ENCODE measurements at places on chromosomes 12 and 14.
A peak's percentile ranks its signal among the peaks of the same experiment; 100 is the strongest.

DNA sequence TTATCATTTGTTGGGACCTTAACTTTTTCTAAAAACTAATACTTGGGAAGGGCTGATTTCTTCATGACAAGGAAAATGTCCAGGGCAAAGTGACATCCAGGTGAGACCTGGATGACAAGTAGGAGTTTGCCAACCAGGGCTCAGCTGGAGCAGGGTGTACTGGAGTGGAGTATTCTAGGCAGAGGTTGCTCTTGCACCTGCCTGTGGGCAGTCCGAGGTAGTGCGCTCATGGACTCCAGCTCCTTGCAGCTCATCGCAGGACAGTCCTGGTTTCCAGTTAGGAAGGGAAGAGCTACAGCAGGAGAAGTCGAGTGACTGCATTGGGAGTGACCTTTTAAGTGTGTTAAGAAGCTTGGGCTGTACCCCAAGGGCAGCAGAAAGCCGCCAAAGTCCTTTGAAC, 175.9 kb downstream of the PELI2 start:
- DNase-seq = no peak

DNA sequence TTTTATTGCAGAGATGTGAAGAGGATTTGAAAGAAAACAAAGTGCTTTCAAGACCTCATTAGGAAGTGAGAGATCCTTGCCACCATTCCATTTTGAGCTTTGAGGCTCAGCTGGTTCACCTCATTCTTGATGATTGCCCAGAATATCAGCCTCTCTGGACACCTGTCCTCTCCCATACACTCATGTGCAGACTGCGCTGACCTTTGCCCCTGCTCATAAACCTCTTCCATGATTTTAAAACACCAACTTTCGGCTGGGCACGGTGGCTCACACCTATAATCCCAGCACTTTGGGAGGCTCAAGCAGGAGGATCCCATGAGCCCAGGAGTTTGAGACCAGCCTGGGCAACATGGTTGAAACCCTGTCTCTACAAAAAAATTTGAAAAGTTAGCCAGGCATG, 8.9 kb downstream of the COX14 start:
- DNase-seq = no peak

DNA sequence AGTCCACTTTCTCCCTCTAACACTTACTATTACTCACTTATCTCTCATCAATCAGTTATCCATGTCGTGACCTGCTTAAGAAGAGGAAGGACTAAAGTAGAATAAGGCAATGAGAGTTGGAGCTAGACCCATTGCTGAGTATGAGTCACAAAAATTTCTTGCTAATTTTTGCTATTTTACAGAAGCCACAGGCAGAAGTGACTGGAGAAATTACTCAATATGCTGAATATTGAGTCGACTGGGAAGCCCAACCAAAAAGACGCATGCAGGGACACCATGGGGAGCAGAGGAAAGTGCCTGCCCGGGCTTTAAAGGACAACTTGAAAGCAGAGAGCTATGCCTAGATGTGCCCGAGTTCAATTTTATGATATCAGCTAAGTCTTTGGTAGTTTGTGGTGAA, 115.4 kb upstream of the FOXG1 start:
- no peak for DNase-seq

GRCh38 chr12:120367924-120368788, 808 bp downstream of the MSI1 start:
- DNase-seq = no peak

- no peak for DNase-seq
Observed at GRCh38 chr14:53310412-53310811, 157.3 kb upstream of the DDHD1 start.

GRCh38 chr12:24898606-24899005, 50.3 kb downstream of the BCAT1 start:
- no peak for DNase-seq

GRCh38 chr12:1212526-1212925, 221.5 kb downstream of the ERC1 start:
- DNase-seq = no peak

- DNase-seq = no peak
Observed at GRCh38 chr12:1883513-1883912, 34.9 kb downstream of the CACNA2D4 start.

DNA sequence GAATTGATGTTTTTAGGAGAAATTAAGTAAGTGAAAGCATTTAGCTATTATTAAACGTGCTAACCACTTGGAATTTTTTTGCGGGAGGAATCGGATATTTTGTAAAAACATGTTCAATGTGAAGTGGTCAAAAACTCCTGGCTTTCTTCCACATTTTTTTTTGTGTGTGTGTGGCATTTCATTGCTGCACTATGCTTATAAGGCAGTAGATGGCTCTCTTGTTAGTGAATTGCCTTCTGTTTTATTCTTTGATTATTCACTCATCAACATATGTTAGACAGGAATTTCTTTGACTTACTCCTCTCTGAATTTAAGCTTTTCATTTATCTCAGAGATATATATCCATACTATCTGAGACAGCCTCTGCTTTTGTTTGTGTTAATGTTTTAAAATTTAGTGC, 71.3 kb downstream of the DERA start:
- DNase-seq = no peak

DNA sequence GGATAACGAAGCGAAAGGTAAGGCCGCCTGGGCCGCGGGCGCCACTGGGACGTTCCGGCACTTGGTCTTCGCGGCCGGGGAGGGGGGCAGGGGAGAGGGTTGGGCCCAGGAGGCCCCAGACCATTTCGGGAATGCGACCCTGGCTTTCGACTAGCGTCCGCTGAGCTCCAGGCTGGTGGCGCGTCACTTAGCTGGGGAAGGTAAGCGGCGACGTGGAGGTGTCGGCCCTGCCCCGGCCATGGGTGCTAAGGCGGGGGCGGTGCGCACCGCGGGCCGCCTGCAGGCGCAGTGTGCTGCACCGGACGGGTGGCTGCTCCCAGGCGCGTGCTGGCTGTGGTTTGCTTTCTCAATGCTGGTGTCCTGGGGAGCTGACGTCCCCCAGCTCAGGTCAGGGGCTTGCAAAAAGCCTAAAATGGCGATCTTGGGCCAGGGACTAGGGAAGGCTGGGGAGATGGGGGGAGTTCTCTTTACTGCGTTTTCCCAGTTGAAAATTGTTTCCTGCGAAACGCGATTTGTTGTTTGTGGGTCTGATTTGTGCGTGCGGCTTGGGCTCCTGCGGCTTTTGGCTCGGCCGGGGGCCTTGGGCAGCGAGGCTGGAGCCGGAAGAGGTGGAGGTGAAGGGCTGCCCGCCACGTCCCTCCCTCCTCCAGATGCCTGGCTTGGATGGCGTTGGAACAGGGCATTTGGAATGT, 1.2 kb downstream of the HOXC10 start:
- DNase-seq = no peak

- no peak for DNase-seq
Observed at GRCh38 chr12:63090716-63091115, 60.3 kb downstream of the AVPR1A start.

DNA sequence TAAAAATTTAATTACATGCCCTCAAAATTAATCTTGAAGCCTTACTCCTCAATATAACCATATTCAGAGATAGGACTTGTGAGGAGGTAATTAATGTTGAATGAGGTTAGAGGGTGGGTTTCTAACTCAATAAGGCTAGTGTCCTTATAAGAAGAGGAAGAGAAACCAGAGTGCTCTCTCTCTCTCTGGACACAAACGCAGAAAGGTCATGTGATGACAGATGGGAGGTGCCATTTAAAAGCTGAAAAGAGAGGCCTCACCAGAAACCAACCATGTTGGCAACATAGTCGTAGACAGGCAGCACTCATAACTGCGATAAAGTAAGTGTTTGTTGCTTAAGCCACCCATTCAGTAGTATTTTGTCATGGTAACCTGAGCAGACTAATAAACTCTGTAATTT, 378.5 kb upstream of the LMO3 start:
- no peak for DNase-seq

DNA sequence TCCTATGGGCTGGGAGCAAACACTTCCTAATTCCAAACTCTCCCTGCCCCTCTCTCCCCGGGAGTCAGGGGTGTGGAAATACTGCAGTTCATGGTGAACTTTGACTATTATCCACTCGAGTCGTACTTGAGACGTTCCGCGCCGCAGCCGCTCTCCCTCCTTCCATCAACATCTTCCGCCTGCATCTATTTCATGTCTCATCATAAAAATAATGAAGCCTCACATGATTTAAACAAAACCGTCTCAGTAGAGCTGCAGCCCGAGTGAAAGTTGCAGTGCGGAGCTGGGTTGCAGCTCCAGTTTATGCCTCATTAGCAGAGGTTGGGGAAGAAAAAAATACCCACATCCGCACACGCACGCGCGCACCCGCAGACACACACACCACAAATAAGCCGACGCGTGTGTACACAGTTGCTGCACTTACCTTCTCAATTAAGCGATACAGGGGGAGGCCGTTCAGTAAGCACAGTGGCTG, 283 bp downstream of the LMO3 start:
- DNase-seq = no peak

GRCh38 chr14:82636426-82636825, 1102.8 kb upstream of the SEL1L start:
- no peak for DNase-seq

DNA sequence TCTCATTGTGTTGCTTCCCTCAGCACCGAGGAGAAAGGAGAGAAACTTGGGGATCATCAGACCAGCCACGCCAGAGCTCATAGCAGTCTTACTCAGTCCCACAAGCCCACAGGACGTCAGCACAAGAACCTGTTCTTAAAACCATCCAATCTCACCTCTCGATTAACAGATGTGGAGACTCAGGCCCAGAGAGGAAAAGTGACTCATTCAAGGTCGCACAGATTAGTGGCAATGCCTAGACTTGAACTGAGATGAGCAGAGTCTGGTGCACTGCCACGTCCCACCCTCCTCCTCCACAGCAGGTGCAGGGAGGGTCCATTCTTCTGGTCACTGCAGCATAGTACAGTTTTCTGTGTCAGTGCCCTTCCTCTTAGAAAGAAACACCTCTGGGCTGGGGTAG, 154.9 kb upstream of the PZP start:
- DNase-seq = peak; percentile 64

- peak; percentile 56 for DNase-seq
Observed at GRCh38 chr12:122610911-122611310, 83.9 kb downstream of the KNTC1 start.

DNA sequence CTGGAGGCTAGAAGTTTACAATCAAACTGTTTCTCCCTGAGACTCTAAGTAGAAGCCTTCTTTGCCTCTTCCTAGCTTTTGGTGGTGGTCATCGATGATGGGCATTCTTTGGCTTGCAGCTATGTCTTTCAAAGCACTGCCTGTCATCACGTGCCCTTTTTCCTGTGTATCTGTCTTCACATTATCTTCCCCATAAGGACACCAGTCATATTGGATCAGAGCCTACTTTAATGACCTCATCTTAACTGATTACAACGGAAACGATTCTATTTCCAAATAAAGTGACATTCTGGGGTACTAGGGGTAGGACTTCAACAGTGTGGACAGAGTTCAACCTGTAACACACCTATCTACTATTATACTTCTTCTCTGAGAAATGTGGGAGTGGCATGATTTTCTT, 31.1 kb upstream of the IFNG-AS1 start:
- DNase-seq = no peak

GRCh38 chr12:96495155-96495554, 5.8 kb downstream of the CFAP54 start:
- DNase-seq = no peak

GRCh38 chr12:108690542-108691174, 40.7 kb downstream of the CORO1C start:
- DNase-seq = no peak

GRCh38 chr12:53213348-53213747, 6.3 kb upstream of the ITGB7 start:
- DNase-seq = no peak

DNA sequence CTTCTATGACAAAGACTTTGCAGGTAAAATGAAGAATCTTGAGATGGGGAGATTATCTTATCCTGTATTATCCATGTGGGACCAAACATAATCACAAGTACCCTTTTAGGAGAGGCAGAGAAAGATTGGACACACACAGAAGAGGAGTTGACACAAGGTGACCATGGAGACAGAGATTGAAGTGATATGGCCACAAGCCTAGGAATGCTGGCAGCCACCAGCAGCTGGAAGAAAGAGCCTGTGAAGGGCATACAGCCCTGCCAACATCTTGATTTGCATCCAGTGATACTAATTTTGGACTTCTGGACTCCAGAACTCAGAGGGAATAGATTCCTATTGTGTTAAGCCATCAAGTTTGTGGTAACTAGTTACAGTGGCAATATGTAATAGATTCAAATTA, 78.1 kb downstream of the RPS29 start:
- no peak for DNase-seq

- no peak for DNase-seq
Observed at GRCh38 chr12:105468464-105468863, 138.0 kb downstream of the C12orf75 start.

DNA sequence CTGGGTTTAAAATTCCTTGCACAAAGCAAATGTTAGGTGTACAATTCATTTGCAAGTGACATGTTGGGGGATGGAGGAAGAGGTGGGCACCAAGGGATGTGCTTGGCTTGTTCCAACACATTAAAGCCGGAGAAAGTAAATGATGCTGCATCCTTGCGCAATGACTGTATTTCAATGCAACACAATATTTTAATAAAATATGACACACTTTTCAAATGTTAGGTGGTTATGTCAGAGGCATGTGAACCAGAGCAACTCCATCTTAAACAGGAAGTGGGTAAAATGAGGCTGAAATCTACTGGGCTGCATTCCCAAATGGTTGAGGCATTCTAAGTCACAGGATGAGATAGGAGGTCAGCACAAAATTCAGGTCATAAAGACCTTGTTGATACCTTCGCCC, 53.6 kb upstream of the ARHGAP5 start:
- DNase-seq = no peak

- DNase-seq = peak; percentile 41
Observed at GRCh38 chr14:32319368-32320049, 9.6 kb upstream of the AKAP6 start.

Data from epithelial cell of prostate (primary cell).